Activated naive CD4-positive, alpha-beta T cell (primary cell): ENCODE measurements at places on chromosomes 1 and 21.

DNA sequence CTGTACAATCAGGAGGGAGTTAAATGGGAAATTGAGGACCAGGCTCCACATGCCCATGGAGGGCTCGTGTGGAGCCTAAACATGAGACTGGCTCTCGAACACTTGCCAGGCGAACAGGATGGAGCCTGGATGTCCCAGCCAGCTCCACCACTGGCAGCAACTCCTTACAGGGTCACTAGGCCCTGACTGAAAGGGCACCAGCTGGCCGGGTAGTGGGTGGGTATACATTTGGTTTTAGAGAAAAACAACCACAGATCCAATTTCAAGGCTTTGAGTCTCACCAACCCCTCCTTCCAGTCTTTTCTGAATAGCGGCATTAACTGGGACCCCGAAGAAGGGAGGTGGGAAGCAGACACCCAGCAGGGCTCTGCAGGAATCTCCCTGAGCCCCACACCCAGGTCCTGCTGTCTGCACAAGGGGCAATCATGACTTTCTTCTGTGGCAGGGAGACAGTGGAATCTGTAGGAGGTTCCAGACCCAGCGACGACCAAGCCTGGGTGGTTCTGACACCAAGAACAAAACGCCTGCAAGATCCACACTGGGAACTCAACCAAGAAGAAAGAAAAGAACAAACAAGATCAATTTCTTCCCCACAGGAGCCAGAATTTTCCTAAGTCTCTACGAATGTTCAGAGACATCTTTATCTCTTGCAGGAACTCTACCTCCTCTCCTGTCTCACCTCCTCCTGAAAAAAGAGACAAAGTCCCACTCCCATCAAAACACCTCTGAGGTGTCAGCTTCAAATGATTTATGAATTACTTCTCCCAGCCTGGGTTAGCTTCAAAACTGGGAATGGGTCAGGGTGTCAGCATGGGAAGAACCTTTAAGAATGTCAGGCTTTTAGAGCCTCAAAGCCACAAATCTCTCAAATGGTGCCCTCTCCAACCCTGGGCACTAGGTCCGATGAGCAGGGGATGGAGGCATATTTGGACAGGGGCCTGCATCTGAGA lies 26.5 kb upstream of the SRP9 start:
- DNase-seq = no peak

DNA sequence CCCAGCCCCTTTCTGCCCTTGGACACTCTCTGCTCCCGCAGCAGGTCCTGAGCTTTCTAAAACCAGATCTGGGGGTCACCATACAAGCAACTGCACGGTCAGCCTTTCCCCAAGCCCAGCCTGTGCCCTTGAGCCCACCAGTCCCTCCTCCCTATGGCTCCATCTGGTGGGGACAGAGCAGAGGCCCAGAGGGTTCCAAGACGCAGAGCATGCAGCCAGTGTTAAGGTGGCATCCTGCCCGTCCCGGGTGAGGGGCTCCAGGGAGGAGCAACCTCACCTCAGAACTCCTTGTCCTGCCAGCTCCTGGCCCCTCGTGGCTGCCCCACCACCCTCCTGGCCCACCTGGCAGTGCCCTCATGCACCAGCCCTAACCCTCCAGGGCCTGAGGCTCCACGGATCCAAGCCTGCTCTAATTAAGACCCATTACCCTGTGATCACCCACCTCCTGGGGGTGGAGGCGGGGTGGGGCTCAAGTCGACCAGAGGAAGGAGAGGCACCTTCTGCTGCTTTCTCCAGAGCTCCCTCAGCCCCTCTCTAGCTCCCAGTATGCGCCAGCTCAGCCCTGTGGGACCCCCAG lies 8.5 kb downstream of the CHD5 start:
- no peak for DNase-seq

- no peak for DNase-seq
These were observed 18.8 kb downstream of the TNFRSF9 start for GRCh38 chr1:7921796-7922195.

DNA sequence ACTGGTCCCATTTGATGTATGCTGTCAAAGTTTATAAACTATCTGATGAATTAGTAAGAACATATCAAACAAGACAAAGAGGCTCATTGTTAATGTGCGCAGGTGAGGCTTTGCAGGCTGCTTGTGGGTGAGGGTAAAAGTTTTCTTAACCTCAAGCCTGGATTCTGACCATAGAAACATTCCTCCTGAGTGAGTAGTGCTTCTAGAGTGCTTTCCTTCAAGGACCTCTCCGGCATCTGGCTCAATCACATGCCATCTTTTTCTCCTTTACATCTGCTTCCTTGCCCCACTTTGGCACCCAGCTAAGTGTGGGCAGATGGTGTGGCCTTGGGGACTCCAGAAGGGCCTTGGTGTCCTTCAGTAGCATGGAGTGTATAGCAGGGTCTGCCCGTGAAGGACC lies 104.0 kb downstream of the ROR1 start:
- no peak for DNase-seq
